ENCODE measurements at places on chromosomes 13 and 19.

DNA sequence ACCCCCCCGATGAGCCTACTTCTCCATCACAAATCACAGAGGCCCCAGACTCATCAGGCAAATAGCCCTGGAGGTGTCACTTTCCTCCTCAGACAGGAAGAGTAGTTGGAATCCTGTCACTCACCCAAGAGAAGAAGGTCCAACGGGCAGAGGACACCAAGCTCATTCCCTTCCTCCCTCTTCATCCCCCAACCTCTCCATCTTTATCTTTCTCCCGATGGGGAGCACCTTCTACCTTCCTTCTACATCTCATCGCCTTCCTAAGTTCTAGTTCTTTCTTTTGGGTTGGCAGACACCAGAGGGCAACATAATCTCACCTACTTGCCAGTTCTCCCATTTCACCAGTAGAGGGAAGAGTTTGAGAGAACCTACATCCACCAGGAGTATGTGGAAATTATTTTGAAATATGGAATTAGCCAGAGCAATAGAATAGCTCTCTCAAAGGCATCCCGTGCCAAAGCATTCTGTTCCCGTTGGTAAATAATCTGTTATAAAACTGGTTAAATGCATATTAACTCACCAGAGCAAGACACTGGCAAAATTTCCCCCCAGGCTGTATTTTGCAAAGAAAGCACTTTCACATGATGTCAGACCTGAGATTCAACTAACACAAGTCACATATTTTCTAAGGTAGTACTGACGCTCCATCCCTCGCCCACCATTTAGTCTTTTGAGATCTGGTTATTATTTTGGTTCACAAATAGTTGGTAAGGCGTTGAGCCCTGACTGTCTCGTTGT, 55.0 kb downstream of the ZIC5 start:
- DNase-seq = no peak

- DNase-seq = no peak
These were observed 4.5 kb downstream of the MAMSTR start for GRCh38 chr19:48714759-48715675.

GRCh38 chr13:92150606-92151005, 752.2 kb downstream of the GPC5 start:
- no peak for DNase-seq

GRCh38 chr13:98507282-98507797, 69.6 kb downstream of the STK24 start:
- no peak for DNase-seq

DNA sequence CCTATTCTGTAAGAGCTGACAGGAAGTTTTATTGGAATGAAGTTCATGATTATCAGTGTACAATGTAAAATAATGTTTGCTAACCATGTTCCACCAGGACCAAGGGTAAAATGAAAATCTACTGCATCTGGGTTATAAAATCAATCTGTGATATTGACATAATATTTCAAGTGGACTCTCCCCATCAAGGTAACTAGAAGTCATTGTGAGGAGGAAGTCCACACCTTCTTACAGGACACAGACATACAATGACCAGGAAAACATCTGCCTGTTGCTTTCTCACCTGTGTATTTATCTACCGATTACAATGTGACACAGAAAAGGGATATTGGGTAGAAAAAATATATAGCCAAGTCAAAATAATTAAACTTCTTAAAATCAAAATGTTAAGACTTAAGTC, 140.7 kb upstream of the RFC3 start:
- DNase-seq = no peak

- DNase-seq = peak; percentile 62
These were observed 3.9 kb upstream of the CERS1 start for GRCh38 chr19:18899624-18900560.

- peak; percentile 72 for DNase-seq
These were observed at the start of gene LRRC63 for GRCh38 chr13:46211483-46212351. TSS of gene LRRC63 (plus strand) at chr13:46211928. CDS start at chr13:46213035, 1,107 bp downstream.

DNA sequence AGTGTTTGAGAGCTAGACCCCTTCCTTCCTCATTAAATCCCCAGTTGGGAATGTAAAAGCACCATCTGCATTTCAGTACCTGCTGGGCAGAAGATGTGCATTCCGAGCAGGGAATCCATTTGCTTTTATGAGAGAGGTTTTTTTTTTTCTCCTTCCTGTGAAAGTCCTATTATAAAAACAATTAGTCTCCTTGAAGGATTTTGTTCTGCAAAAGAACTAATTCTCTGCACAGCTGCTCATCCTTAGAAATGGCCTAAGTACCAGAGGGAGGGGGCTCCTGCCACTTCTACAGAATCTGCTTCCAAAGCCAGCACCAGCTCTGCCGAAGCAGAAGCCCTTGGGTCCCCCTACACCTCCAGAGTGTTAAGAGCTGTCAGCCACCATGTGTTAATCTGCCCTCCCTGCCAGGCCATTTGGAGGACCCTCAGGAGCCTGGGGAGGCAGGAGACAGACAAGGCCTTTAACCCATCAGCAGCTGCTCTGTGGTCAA, 36.4 kb upstream of the SERPINE3 start:
- DNase-seq = no peak

DNA sequence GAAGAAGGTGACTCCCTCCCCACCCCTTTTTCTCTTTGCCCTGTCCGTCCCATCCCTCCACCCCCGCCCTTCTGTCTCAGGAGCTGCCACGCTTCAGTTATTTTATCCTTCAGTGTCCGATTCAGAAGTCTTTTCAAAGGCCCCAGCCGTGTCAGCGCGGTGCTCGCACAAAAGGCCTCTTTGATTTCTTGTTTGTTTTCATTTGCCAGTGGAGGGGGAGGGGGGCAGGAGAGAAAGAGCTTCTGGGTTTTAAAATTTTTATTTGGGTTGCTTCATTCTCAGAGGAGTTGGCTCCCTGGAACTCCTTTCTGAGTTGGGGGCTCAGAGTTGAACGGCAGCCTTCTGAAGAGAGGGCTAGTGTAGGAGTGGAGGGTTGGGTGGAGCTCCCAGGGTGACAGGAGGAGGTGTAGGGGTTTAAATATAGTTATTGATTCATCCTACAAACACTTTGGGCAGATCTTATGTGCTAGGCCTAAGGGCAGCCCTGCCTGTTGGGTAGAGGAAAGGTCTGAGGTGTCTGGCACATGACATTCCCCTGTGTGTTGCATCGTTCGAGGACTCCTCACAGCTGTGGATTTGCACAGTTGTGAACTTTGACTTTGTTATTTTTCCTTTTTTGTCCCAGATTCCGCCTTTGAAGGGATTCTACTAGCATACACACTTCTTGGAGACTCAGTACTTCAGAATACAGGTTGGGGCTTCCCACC, 36.8 kb downstream of the NFIX start:
- DNase-seq = no peak

GRCh38 chr13:37366044-37366770, 232.4 kb downstream of the POSTN start:
- no peak for DNase-seq

DNA sequence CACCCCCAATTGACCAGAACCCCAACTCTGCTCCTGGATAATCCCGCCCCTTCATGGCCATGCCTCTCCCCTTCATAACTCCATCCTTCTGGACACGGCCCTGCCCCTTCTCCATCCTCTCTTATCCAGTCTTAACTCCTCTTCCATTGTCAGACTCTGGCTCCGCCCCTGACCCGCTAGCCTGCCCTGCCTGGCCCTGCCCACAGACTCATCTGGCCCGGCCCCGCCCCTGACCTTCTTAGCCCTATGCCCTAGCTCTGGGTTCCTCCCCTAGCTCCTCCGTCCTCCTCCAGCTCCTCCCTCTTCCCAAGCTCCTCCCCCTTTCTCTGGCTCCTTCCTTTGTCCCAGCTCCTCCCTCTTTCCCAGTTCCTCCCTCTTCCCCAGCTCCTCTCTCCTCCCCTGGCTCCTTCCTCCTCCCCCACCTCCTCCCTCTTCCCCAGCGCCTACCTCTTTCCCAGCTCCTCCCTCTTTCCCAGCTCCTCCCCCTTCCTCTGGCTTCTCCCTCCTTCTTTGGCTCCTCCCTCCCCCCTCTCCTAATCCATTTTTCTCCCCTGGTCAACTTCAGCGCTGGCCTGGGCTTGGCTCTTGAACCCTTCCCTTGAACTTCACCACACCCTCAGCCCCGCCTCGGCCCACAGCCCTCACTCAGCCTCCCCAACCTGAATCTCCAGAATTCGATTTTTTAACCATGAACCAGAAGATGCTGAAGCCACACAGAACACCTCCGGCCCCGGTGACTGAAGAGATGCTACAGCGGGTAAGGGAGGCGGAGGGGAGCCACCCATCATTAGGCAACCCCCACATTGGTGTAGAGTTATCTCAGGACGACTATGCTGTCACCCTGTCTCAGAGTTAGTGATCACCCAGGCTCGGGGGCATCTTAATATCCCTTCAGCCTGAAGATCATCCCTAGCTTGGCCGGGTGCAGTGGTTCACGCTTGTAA, 9.2 kb upstream of the ZNF358 start:
- DNase-seq = peak; percentile 84

DNA sequence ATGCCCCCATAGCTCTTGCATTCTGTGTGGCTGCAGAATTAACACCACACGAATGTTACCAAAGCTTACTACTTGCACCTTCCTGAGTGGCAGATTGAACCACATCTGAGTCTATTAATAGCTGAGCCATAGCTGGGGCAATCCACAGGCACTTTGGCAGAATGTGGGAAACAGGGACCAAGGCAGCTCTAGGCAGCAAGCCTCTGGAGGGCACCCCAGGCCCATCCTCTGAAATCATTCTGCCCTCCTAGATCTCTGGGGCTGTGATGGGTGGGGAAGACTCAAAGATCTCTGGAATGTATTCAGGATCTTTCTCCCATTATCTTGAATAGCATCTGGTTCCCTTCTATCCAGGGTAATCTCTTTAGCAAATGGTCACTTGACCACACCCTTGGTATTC, 139.3 kb downstream of the TNFRSF19 start:
- no peak for DNase-seq
